Stomach (tissue), 19 donors: ENCODE measurements at places on chromosomes 7 and 10. TPM values are rescaled to one million over a fixed set of nuclear protein-coding genes. Genes with fewer than 3 reads are reported as not detected.

- DNase-seq, result no peak
Measured at GRCh38 chr7:37483627-37484026, 35.0 kb upstream of the ELMO1 start.

GRCh38 chr10:18984531-18984930 is 64.1 kb upstream of the MALRD1 start:
- no peak for DNase-seq

- DNase-seq, result no peak
Measured at GRCh38 chr7:149637911-149638565, 135.3 kb downstream of the ZNF467 start.

- no peak for DNase-seq
Measured at GRCh38 chr10:60282771-60283353, 106.8 kb downstream of the ANK3 start.

C10orf67 gene
- total RNA-seq, result not detected

- DNase-seq, result no peak
Measured at GRCh38 chr10:792792-793100, 103.3 kb upstream of the DIP2C start.

- no peak for DNase-seq
Measured at GRCh38 chr10:8389630-8390029, 335.1 kb downstream of the GATA3 start.

BZW2 gene
- 41.1 TPM for total RNA-seq

ESYT2 gene
- 117 TPM for total RNA-seq

ADGRA1 gene
- total RNA-seq, result not detected

DNA sequence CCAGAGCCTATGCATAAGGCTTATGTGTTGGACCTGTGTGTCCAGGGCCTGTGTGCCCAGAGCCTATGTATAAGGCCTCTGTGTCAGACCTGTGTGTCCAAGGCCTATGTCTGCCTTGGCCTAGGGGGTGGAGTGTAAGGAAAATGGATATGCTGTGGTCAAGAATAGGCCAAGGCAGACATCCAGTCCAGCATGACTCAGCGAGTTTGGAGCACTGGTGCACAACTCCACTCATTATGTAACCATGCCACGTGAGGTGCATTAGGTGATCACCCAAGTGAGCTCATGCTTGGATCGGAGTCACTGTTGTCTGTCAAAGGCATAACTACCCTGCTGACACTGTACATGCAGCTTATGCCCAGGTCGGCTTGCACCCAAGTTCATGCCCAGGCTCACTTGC is 238.9 kb downstream of the CACNA2D1 start:
- DNase-seq, result no peak

- no peak for DNase-seq
Measured at GRCh38 chr10:59960751-59961150, 54.4 kb upstream of the CCDC6 start.

GRCh38 chr10:33208166-33208565 is 126.3 kb downstream of the NRP1 start:
- DNase-seq, result no peak

DNA sequence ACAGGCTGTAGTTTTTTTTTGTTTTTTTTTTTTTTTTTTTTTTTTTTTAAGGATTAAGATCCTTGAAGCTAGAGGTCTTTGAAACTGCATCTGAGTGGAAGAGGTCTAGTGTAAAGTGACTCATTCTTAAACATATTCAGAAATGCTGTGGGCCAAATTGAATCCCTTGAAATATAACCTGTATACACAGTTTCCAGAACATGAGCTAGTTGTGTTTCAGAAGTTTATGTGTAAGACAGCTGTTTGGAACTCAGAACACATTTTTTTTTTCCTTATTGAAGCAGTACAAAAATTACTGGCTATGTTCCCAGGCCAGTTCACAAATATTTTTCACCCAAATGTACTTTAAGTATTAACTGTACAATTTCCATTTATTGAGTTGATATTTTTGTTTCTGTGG is 67.9 kb downstream of the PPP1R9A start:
- DNase-seq, result no peak

SAMD9 gene
- 8.8 TPM for total RNA-seq

SPDYE9 gene
- total RNA-seq, result not detected

GRCh38 chr7:8303904-8304528 is 42.0 kb upstream of the ICA1 start:
- no peak for DNase-seq

DNA sequence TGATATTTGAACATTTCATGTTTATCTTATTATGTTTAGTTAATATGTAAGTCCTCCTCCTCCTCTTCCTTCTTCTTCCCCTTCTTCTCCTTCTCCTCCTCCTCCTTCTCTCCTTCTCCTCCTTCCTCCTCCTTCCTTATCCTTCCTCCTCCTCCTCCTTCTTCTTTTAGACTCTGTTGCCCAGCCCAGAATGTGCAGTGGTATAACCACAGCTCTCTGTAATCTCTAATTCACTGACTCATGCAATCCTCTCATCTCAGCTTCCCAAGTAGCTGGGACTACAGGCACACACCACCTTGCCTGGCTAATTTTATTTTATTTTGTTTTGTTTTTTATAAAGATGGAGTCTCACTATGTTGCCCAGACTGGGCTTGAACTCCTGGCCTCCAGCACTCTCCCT is 83.4 kb upstream of the ODAD2 start:
- no peak for DNase-seq

CNPY1 gene
- not detected for total RNA-seq

- peak; percentile 60 for DNase-seq
Measured at GRCh38 chr7:92448205-92448747, 994 bp downstream of the GATAD1 start.

DNA sequence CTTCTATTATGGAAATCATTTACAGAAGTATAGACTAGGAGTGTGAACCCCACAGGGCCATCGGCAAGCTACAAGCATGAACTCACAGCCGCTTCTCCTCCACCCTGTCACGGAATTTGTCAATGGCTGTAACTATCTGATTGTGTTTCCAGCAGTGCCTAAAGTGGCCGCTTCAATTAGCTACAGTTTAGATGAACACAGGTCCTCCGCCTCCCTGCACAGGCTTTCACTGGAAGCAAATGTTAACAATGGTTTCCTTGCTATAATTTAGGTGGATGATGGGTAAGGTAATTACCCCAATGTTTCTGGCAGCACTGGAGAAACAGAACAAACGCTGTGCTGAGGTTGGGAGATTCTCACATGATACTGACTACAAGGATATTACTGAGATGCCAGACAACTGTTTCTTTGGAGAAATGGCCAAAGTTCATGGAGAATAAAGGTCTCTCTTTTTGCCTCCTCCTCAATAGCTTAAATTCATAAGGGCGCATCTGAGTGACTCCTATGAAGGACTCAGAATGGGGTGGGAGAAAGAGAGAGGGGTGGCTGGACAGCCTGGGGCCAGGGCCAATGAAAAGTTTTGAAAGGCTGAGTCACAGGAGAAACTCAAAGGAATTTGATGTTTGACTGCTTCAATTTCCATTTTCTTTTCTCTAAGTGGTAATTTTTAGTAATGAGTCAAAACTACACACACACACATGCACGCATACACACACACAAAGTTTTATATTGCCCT is 78.9 kb downstream of the SVIL start:
- DNase-seq, result peak; percentile 16

TMEM176B gene
- total RNA-seq, result 59.3 TPM

GRCh38 chr7:30168835-30169573 is 34.2 kb downstream of the MTURN start:
- no peak for DNase-seq

KCNH2 gene
- total RNA-seq, result 4.5 TPM

DNA sequence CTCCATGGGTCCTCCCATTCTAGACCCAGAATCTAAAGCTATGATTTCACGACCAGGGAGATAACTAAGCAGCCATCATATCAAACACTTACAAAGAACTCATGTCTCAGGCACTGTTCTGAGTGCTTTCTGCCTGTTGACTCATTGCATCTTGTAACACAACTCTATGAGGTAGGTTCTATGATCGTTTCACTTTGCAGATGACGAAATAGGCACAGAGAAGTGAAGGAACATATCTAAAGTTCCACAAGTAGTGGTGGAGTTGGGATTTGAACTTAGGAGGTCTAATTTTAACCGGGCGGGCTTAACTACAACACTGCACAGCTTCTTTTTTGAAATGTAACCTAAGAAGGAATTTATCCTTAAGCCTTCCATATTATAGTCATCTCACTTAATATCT is 2.9 kb downstream of the RBP4 start:
- DNase-seq, result no peak

- DNase-seq, result no peak
Measured at GRCh38 chr10:76879116-76879913, 758.3 kb downstream of the KCNMA1 start.

- DNase-seq, result no peak
Measured at GRCh38 chr10:42877496-42878030, 95.0 kb downstream of the BMS1 start.

DNA sequence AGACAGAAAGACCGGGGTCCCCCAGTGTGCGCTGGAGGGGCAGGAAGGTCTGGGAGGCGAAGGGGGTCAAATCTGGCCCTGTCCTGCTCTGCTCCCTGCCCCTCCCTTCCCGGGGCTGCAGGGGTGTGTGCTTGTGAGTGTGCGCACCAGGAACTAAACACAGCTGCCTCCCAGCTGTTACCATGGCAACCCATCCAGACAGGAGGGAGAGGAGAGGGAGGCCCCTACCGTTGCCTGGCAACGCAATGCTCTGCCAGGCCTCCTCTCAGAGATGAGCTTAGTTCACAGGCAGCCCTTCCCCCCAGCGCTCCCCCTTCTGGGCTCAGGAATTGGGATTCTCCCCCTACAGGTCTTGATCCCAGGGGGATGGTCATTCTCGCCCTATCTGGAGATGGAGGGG is 6.1 kb downstream of the NYAP1 start:
- DNase-seq, result peak; percentile 38

DNA sequence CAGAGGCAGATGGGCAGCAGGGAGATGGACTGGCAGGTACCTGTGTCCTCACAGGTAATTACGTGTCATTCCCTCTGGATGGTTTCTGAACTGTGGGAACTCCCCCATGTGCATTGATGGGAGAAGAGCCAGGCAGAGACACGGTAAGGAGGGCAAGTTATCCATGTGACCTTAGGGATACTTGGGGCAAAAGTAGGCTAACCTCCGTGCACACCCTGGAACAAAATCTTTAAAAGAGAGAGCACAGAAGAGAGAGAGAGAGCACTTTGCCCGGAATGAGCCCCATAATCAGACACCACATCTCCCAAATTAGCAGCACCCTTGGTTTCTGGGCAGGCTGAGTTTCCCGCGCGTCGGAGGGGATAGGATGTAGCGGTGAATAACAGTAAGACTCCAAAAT is 423.2 kb downstream of the PAXIP1 start:
- no peak for DNase-seq

DNA sequence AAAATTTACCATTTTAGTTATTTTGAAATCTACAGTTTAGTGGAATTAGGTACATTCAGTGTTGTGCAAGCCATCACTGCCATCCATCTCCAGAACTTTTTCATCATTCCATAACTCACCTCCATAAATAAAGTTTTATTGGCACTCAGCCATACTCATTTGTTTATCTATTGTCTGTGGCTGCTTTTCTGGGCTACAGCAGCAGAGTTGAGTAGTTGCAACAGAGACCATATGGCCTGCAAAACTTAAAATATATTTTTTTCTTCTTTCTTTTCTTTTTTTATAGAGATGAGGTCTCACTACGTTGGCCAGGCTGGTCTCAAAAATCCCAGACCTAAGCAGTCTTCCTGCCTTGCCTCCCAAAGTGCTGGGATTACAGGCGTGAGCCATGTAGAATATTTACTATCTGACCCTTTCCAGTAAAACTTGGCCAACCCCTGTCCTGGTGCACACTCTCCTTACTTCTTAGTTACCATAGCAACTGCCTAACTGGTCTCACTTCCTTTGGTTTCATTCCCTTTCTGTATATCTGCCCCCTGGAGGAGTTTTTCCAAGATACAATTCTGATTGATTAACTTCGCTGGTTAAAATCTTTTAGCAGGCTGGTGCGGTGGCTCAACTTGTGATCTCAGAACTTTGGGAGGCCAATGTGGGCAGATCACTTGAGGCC is 133.2 kb downstream of the CUX1 start:
- peak; percentile 48 for DNase-seq

GIMAP7 gene
- 3.2 TPM for total RNA-seq

DNA sequence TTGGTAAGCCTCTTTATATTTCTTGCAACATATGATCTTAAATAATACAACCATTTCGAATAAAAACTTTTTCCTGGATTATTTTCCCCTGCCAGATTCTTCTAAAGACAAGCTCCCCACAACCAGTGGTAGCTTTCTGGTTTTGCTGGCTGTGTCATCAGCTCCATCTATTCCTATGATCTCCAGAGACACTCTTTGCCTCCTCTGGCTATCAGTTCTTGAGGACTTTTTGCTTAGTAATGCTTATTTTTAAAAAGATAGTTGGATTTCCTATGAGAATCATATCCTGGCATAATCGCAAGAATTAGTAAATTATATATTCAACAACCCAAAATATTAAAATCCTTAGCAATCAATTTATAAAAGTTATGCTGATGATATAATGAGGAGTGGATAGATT is 103.8 kb upstream of the SLC26A5 start:
- no peak for DNase-seq

DNA sequence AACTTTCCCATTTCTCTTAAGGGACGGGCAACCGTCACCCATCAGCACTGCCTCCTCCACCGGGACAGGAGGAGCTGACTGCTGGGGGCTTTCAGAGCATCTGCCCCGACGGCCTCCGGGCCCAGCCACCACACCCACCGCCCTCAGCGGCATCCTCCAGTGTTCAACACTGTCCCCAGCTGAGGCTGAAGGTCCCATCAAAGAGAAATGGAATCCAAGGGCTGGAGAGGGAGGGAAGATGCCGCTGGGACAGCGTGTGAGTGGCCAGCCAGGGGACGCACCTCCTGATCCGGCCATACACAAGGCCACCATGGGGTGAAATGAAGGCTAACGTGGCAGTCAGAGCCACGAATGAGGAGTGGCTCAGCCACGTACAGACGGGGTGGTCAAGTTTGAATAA is 153.6 kb upstream of the PPP2R2D start:
- no peak for DNase-seq

DNA sequence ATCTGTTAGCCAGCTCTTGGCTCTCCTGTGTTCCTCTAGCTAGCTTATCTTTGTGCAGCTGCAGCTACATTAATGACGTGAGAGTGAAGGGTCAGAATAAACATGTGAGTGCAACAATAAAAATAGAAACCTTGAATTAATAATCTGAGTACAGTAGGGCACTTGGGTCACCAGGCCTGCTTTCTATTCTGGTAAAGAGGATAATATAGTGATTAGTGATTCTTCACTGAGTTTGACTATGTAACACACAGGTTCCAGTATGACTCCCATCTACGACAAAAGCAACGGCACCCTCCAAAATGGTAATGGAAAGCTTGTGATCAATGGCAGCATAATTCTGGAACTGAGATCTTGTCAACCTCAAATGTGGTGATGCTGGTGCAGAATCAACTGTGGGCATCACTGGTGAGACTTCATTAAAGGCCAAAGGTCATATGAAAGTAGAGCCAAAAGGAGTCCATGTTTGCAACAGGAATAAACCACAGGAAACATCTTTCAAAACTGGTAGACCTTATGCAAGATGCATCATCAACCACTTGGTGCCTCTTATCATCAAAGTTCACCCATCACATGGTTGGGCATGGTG is 77.6 kb downstream of the NRBF2 start:
- DNase-seq, result no peak

C7orf57 gene
- total RNA-seq, result not detected
